ENCODE measurements at places on chromosomes 3 and 15.

- DNase-seq, result no peak
Measured at GRCh38 chr3:64954995-64955636, 267.3 kb upstream of the ADAMTS9 start.

- DNase-seq, result no peak
Measured at GRCh38 chr3:27591312-27592210, 107.4 kb upstream of the SLC4A7 start.

- DNase-seq, result no peak
Measured at GRCh38 chr3:173396191-173397041, 1.1 kb upstream of the NLGN1 start.

DNA sequence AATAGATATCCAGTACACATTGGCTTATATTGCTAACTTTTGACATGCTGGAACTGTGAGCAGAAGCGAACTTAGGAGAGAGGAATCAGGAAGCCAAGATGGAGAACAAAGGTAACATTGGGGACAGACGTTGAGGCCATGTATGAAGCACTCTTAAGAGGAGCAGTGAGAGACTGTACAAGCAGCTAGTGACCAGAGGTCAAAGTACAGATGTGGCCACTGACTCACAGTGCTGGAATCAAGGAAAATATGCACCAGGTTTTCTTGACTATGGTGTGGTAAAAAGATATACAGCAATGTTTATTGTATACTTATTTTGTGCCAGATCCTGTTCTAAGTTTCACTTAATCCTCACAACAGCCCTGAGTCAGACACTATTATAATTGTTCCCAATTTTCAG is 2.0 kb upstream of the IL20RB start:
- DNase-seq, result peak; percentile 87

DNA sequence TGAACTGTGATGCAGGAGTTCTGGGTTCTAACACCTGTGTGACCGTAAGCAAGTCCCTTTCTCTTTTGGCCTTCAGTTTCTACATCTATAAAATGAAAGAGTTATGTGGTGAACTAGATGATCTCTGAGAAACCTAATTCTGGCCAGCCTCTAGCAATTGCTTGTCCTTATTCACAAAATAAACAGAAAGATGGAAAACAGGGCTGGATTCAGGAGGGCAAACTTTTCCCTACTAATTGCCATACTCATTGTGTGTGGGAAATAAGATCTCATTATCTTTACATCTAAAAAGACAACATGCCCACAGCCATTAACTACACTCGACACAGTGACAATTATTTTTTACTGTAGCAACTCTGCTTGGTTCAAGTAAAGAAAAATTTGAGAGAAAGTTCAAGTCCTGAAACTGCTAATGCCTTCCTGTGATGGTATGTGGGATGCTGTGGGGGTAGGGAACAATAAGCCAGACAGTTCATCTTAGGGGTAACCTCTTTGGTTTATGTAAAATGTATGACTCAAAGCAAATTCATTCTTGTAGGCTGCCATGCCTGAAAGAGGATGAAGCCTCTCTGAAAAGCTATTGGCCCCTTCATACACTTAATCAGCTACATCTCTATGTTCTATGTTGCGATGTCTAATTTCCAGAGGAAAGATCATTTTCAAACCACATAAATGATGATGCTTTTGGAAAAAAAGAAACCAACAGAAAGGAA is 177.6 kb upstream of the BCL6 start:
- peak; percentile 39 for DNase-seq

GRCh38 chr15:73983211-73983727 is 8.8 kb downstream of the STOML1 start:
- no peak for DNase-seq

GRCh38 chr3:126202276-126202675 is 21.9 kb upstream of the ALDH1L1 start:
- no peak for DNase-seq

GRCh38 chr3:120599211-120599610 is 3.1 kb downstream of the NDUFB4 start:
- no peak for DNase-seq

DNA sequence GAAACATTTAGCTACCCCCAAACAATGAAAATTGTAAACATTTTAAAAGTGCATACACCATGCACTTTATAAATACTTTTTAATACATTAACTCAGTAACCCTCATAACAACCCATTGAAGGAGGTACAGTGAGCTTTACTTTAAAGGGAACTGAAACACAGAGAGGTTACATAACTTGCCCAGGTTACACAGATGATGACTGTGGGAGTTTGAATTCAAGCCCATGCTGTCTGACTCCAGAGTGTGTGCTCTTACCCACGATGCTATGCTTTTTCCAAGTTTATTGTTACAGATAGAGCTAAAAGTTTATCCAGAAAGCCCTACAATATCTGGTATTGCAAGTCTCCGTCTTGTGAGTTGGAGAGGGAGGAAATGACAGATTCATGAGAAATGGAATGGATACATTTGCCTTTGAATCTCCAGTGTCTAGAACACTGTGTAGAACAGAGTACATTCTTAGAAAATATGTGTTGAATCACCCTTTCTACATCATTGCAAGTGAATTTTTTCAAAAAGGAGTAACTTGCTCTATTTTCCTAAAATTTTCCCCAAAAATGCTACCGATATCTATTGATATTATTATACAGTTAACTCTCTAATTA is 428.3 kb downstream of the NAALADL2 start:
- no peak for DNase-seq

GRCh38 chr3:132721479-132722164 is 587 bp downstream of the NPHP3 start:
- DNase-seq, result peak; percentile 16

GRCh38 chr15:80456517-80457492 is 52.6 kb downstream of the ARNT2 start:
- no peak for DNase-seq

GRCh38 chr15:70812827-70813364 is 41.1 kb downstream of the LARP6 start:
- DNase-seq, result no peak

GRCh38 chr3:74787011-74787410 is 172.6 kb upstream of the CNTN3 start:
- DNase-seq, result no peak

GRCh38 chr3:79551997-79552396 is 215.8 kb downstream of the ROBO1 start:
- DNase-seq, result no peak

GRCh38 chr3:185724761-185725160 is 100.1 kb downstream of the IGF2BP2 start:
- DNase-seq, result no peak

GRCh38 chr3:170961616-170962400 is 53.4 kb upstream of the EIF5A2 start:
- peak; percentile 39 for DNase-seq

DNA sequence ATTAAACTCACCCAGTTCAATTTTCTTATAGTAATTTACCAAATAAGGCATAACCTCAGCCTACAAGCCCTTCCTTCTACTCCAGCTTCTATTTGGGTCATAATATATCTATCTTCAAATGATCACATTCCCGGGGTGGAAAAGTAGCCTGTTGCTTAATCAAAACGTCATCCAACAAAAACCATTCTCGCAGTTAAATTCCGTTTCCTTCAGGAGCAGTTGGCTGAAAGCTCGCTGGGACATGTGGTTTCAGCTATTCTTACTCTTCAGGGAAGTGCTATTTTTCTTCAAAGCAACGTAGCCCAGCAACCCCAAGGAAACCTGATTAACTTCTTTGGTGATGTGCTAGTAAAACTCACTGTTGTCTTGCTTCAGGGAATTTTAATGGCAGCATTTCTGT is 59.6 kb downstream of the MAGI1 start:
- peak; percentile 16 for DNase-seq

DNA sequence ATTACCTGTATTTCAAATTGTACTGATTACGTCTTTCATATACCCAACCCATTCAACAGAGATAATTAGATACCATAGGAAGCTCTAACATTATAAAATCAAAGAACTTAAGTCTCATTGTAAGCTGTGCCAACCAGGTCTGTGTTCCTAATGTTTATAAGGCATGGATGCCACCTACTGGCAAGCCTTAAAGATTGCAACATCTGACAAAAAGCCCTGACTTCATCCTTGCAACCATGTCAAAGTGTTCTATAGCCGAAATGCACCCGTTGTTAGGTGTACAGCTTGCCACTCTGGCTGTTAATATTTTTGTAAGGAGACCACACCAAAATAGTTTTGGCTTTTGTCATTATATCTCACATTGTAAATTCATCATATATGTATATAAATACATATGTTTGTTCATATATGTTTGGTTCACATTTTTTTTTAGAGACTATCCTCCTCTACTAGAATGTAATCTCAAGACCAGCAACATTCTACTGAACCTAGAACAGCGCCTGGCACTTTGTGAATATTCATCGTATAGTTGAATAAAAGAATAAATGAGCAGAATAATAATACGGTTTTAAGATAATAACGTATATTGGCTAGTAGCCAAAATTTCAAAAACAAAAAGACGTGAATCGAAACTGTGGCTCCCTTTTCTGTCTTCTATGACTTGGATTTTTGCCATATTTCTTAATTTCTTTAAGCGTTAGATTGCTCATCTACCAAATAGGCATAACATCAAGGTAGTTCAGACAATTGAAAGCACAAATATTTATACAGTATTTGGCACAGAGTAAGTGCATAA is 258.1 kb downstream of the TBL1XR1 start:
- peak; percentile 58 for DNase-seq

DNA sequence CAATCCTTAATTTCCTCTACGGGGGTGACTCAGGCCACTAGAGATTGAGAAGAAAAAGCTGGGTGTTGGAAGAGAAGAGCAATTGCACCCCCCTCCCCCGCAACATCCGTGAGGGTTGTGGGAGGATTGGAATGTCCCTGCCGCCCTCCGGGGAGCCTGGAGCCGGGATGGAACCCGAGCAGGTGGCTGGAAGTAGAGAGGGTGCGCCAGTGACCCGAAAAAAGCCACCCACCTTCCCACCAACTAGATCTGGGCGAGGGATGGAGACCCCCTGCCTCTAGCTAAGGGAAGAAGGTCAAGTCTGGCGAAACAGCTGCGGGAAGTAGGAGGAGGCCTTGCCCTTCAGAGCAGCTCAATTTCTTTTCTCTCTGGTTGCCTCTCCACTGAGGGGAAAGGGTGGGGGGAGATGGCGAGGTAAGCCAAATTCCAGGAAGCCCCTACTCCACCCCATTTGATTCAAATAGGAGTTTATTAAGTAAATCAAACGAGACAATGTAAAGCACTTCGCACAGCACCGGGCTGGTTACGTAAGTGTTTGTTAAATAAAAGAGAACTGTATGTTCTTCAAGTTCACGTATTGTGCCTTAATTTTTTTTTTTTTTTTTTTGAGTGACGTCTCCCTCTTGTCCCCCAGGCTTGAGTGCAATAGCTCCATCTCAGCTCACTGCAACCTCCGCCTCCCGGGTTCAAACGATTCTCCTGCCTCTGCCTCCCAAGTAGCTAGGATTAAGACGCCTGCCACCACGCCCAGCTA is 1.1 kb upstream of the WWTR1 start:
- no peak for DNase-seq

DNA sequence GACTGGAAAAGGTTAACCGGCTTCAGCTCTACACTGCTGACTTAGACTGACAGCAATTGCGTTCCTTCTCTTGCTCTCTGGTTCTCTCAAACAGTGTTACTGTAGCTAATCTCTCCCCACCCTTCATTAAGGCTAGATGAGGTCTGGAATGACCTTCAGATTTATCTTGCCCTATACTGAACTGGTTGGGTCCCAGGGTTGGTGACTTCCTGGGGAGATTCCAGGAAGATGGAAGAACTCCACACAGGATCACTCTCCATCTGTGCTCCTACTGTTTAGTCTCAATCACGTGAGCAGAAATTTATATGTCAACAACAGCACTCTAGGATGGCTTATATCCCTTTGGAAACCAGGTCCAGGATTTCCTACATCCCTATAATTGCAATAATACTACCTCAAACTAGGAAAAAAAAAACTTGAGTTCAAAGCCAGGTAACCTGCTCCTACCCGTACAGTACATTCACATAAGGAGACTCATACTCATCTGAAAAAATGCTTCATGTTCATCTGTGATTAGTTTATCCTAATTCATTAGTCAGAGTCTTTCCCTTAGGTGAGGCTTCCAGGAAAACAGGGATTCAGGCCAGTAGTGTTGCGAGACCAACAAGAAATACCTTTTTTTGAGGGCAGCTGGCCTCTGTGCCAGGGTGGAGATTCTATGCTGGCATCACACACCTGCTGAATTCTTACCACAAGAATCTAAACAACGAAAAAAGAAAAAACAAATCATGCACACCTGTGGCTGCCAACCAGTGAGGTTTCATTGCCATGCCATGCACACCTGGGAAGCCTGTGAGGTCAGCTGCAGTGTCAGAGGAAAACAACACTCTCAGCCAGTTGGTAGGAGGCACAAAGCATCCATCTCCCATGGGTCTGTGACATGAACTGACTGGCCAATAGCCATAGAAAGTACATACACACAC is 297.3 kb downstream of the MECOM start:
- no peak for DNase-seq

DNA sequence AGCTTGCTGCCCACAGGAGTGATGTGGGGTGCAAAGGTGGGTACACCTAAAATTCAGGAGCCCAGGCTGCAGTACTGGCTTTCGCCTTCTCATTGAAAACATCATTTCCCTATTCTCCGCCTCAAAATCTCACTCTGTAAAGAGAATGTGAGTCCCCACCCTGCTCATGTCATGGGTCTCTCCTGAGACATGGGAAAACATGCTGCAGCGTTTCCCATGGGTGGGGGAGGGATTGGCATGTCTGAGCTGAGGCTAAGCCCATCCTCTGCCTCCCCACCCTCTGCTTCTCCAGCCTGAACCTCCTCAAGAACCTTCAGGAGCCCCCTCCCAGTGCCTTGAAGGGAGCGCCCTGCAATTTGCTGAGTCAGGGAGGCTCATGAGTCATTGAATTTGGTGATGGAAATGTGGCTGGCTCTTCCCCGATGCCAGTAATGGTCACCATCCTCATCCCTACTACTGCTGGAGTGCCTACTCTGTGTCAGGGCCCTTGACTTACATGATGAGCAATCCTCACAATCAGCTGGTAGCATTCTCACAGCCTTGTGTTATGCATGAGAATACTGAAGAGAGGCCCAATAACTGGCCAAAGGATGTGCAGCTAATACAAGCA is 28.8 kb downstream of the WNT5A start:
- DNase-seq, result no peak

DNA sequence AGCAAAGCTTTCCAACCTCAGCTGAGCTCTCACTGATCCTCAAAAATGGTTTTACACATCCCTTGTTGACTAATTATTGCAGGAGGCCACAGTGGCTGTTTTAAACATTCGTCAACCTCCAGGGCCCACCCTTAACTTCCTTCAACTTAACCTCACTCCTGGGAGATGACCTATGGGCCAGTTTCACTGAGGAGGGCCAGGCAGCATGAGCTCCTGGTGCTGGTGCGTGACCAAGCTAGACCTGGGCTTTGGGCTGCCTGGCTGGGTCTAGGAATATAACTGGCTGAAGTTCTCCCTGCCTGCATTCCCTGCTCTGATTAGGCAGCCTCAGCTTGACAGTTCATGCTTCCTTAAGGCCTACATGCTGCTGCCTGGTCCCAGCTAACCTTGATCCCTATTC is 273.7 kb upstream of the ATP11B start:
- DNase-seq, result no peak

All from HS-5 (cell line).